Right lung (tissue), 10 donors: ENCODE measurements at places on chromosomes 13 and 19. TPM values are rescaled to one million over a fixed set of nuclear protein-coding genes. Genes with fewer than 3 reads are reported as not detected.

The SIGLEC8 gene
- polyA plus RNA-seq = not detected

The ATP4B gene
- polyA plus RNA-seq = 0.45 TPM

The F10 gene
- polyA plus RNA-seq = 13.9 TPM

The ATXN8OS gene
- not detected for polyA plus RNA-seq

The IGFL1 gene
- not detected for polyA plus RNA-seq

The CFD gene
- polyA plus RNA-seq = 6.3 TPM

The FFAR1 gene
- 0.10 TPM for polyA plus RNA-seq
